ENCODE measurements at places on chromosomes 12 and 14.

DNA sequence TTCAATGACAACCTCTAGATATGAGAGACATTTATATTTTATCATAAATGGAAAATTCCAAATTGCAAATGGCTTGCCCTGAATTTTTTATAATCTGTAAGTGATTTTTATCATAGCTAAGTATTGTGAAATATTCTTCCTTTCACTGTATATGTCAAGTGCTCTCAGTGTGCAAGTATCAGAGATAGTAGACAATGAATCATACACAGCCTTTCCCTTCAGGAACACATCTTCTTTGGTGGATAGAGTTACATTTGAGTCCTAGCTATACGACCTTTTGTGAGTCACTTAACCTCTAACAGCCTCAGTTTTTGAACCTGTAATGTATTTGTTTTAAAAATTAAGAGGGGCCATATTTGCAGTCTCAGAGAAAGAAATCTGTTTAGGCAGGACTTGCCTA is 350.7 kb upstream of the SEL1L start:
- no peak for DNase-seq

- peak; percentile 36 for DNase-seq
These were observed 12.1 kb upstream of the CDH24 start for GRCh38 chr14:23069413-23069806.

DNA sequence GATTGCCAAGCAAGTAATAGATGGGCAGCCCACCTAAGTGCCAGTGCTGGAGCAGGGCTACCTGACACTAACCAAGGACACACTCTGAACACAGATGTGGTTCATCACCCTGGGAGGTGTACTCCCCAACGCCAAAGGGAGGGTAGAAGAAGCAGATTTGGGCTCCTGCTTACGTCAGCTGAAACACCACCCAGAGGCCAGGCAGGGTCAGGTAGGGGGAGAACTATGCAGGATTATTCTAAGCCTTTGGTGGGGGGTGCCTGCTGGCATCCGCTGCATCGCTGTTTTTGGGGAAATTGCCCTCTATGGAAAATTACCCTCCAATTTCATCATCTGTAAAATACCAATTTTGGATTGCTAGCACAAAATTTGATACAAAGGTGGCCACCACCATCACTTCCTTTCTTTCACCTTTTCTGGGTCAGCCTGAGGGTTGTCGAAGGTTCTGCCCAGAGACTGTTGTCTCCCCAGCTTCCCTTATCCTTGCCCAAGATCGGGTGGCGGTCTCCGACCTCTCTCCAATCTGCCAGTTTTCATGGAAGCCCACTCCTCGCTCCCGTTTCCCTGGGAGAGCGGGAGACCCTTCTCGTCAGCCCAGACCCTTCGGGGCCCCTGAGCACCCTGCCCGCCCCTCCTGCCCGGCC is 535 bp downstream of the BIN2 start:
- DNase-seq: peak; percentile 74

- DNase-seq: no peak
These were observed 51.2 kb downstream of the PRMT8 start for GRCh38 chr12:3542156-3542555.

DNA sequence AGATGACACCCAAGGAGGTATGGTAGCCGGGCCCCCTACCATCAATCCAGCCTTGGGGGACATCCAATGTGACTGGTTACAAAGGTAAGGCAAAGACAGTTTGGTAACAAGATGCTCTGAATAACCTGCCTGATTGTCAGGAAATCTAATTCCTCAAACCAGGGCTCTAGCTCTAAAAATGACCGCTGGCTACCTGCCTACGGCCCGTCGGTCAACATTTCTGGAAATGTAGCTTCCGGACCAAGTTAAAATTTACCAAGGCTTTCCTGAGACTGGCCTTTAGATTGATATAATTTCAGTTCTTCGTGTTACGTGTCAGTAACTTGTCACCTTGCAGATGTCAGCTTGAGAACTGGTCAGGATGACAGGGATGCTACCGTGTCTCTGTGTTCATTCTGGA is 34.2 kb upstream of the FOXN3 start:
- DNase-seq: no peak

Data from NB4 (cell line).